ENCODE measurements at places on chromosomes 2 and 18.

DNA sequence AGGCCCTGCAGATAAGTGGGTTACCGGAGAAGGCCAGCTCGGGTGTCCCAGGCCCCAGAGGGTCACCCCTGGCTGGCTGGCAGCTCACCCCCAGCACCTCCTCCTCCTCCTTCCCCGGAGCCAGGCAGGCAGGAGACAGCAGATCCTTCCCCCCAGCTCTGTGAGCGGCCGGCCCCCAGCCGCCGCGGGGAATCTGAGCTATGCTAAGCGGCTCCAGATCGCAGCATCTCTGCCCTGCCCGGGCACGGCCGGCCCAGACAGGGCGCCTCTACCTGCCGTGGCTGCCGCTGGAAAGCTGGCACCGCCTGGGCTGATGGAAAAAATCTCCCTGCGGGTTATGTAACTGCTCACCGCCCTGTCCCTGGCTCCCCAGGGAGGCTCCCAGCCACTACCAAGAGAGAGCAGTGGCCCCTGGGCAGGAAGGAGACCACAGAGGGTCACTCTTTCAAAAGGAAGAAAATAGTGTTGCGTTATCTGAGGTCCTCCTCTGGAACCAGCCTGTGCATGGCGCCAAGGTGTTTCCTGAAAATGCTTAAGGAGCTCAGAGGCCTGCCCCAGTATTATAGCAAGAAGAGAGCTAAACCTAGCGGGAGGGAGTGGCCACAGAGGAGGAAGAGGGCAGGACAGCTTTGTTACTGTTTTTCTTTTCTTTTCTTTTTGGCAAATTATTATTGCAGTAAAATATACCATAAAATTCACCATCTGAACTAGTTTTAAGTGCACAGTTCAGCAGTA is 179.0 kb downstream of the SMAD7 start:
- DNase-seq = no peak

DNA sequence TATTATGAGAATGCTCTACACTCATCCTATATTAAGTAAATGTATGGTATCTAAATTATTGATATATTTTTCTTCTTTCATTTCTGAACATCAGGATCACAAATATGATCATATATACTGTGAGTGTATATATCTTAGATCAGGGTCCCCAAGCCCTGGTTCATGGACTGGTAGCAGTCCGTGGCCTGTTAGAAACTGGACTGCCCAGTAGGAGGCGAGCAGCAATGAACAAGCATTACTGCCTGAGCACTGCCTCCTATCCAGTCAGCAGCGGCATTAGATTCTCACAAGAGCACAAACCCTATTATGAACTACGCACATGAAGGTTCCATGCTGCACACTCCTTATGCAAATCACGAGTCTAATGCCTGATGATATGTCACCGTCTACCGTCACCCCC is 1247.1 kb upstream of the NXPH2 start:
- DNase-seq = no peak

- no peak for DNase-seq
Observed at GRCh38 chr18:51941999-51942398, 398.0 kb upstream of the DCC start.

GRCh38 chr18:21341141-21341540 is 99.1 kb downstream of the GREB1L start:
- no peak for DNase-seq

DNA sequence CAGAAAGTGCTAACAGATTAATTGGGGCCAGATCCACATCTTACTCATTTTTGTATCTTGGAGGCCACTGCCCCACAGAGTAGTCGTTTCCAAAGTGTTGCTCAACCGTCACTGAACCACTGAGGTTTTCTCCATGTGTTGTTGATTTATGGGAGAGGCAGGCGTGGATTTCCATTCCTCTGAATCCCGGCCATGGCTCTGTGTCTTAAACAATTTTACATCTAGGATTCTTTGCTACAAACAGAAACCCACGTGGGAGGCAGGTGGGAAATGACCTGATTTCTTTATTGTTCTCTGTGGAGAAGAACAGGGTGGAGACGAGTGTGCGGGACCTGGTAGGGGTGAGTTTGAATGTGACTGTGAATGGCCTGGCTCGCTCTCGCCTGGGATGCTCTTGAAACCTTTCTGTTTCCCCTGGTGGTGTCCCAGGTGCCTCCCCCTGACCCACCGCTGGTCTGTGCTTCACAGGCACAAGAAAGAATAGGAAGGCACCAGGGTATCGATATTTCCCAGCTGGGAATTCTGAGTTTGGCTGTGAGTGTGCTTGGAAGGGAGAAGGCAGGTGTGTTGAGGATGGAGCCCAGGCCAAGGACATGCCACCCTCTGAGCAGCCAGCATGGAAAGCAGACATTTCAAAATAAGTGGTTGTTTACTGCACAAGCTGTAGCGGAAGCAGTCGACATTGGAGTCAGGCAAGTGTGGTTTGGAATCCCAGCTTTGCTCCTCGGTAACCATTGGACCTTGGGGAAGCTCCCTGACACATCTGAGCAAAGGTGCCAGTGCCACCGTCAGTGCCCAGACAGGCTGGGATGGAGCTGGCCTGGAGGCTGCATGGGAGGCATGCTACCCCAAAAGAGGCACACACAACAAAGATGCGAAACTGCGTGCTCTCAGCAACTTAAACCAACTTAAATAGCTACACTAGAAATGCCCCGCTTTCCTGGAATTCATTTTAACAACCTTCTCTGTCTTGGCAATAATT is 50.0 kb downstream of the LPIN1 start:
- no peak for DNase-seq

DNA sequence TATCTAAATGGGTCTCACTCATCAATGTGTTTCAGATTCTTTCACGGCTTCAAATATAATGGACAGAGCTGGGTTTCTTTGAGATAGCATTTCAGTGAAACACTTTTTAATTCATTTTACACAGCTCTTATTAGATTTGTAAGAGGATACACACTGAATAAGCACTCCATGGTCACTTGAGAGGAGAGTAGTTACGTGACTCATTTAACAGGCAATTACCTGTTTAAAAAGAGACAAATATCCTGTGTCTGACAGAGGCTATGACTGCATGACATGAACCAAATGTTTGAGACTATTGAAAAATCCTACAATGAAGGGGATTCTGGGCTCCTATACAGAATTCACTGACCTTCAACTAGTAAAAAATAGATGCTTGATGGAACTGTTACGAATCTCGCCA is 786.9 kb downstream of the EPHA4 start:
- peak; percentile 3 for DNase-seq

DNA sequence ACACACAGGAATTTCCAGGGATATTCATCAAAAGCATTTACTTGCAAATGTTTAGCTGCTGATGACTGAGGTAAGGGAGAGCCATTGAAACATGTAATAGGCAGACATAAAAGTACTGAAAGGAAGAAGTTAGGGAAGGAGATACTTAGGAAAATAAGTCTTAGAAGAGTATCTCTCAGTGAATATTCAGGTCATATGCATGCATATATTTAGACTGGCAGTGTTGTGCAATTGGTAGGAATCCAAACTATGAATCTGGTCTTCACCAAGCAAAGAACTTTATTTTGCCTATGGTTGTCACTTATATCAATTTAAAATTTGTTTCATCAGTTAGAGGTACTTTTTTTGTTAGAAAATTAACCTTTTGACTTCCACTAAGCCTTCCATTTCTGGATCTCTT is 1490.7 kb downstream of the SUCLG1 start:
- no peak for DNase-seq

DNA sequence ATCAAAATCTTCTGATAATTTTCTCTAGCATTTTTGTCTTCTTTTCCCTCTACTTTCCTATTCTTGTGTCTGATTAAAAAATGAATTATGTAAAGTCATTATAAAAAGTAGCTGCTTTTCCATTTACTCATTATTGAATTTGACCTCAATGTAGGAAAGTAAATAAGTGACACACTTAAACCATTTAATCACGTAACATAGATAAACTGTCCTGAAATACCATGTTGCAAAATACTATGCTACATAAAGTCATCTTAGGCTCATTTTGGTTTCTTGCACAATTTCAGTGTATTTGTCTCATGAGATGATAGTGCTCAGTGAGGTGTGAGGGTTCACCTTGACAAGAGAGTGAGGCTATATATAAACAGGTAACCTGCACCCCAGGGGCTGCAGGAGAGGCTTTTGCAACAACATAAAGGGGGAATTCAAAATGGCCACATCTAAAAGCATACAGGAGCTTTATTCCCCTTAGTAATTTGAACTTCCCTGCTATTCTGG is 502.7 kb downstream of the RNF144A start:
- no peak for DNase-seq

DNA sequence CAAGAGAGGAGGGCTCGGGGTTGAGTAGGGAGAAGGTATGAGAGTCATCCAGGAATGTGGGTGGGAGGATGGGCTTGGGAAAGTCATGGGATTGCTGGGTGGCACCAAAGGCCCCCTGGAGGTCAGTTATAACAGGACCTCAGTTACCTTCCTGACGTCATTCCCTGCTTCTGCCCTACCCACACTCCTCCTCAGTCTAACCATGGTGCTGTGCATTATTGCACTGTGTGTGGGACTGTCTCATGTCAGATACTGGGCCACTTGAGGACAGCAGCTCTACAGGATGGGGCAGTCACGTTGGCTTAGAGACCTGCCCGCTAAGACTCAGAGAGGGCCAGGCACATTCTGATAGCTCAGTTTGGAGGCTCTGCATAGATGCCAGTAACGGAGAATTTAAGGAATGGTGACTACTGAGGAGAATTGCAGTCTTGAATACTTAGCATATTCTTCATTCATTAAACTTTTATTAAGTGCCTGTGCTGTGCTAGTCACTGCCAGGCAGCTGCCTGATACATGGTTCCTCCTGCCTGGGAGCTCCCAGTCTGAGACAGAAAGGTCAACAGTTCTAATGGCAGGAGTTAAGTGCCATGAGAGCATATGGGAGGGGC is 90.5 kb downstream of the LAMA3 start:
- DNase-seq = no peak

GRCh38 chr2:45595721-45596435 is 15.2 kb downstream of the SRBD1 start:
- no peak for DNase-seq

GRCh38 chr18:59159265-59159664 is 19.6 kb downstream of the SEC11C start:
- DNase-seq = no peak

DNA sequence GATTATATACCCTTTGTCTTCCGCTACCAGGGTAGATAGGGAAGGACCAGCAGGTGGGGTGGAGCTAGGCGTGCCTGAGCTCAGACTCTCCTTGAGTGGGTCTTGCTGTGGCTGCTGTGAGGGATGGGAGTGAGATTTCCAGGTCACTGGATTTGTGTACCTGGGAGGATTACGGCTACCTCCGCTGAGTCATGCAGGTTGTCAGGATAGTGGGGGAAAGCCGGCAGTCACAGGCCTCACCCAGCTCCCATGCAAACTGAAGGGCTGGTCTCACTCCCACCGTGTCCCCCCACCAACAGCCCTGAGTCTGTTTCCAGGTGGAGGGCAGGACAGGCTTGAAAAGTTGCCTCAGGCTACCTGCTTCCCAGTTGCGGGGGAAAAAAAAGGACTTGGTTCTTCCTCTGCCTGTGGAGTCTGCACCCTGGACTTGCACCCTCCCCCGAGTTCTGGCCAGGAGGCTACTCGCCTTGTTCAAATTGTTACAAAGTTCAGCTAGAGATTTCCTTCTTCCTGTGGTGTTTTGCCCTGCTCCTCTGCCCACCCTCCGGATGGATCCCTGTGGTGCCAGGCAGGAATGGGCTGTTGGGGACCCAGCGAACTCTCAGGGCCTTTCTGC is 268.3 kb downstream of the VAPA start:
- DNase-seq = no peak

GRCh38 chr18:53943326-53943860 is 281.1 kb downstream of the MBD2 start:
- no peak for DNase-seq

GRCh38 chr18:39786477-39786876 is 2168.6 kb upstream of the PIK3C3 start:
- no peak for DNase-seq

DNA sequence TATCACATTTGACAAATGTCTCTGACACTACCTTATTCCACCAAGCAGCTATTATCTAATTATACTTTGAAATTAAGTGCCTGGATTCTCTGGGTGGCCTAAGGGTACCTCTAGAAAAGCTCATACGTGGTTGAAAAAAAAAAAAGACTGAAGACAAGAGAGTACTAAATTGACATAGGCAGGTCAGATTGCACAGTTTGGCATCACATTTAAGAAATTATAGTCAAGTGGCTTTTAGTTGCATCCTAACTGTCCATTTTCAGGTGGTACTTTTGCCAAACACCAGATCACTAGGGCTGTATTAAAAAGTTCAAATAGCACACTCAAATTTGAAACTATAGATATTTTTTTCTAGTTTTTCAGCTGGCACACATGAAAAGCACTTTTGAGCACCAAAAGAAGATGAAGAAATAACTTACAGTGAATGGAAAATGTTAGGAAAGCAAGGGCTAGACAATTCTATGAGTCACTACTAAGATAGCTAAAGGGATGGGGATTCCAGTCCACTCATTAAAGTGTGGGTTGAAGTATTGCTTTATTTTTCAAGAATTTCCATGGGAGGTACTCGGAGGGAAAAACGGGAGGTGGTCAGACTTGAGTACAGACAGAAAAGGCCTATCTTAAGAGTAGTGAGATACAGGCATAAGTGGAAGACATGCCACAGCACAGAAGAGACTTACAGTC is 106.5 kb upstream of the COL5A2 start:
- DNase-seq = no peak

GRCh38 chr2:100954044-100954420 is 48.1 kb upstream of the RPL31 start:
- no peak for DNase-seq

DNA sequence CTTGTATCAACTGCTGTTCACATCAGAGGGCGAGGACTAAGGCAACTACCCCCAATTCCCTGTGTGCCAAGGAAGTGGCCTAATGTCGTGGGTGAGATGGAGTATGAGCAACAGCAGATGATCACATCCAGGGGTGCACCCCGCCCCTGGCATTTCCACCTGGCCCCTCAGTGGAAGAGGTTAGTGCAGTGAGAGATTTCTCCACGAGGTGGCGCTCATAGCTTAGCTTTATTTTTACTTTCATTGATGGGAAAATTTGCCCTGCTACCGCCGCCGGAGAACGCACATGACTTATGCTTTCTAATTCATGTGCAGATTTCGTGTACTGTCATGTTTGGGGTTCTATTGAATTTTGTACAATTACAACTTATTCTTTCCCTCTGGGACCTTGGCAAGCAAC is 470.6 kb upstream of the MEX3C start:
- DNase-seq = peak; percentile 83

DNA sequence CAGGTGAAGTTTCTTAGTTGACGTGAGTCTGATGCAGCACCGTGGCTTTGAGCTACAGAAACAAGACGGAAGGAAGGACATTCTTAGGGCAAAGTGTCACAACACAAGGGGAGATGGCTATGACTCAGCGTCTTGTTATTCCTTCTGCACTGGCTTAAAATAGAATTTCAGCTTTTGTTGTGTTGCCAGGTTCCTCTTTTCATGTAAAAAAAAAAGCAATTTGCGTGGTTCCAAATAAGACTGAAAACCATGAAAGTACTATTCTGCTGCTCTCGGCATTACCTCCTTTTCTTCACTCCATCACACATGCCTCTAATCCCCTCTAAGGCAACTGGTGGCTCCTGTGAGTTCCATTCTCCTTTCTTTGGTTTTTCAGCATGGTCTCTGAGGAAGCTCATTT is 150.1 kb downstream of the ANTXR1 start:
- no peak for DNase-seq

Measured in NCI-H1092 (cell line).